Ureter (tissue), 1 donor: ENCODE measurements at places on chromosomes 11 and 22.

DNA sequence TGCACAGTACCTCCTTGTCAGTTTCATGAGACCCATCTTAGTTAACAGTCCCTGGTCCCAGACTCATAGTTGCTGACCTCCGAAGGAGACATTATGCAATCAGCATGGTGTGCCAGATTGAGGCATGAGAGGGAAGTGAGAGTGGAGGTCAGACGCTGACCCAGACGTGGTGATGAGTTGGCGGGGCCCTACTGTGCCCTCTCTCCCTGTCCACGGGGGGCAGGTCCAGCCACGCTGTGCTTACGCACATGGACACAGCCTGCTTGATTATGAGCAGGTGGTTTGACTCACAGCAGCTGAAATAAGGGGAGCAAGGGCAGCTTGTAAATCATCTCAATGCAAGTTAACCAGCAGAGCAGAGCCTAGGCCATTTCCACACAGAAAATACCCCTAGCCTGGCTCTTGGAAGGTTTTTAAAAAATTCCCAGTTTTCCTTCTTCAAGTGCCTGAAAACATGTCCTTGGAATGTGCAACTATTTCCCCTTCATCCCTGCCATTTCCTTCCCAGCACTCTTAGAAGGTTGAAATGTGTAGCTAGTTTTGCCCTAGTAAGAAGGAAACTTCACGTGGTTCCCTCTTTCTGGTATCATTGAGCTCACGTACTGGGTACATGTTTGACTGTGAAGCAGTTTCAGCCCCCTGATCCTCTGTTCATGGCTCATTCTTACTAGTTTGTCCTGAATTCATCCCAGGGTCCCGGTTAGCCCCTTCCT, 122.6 kb upstream of the SORL1-AS1 start:
- DNase-seq = peak; percentile 60

- no peak for DNase-seq
Measured at GRCh38 chr22:45179276-45180049, 15.7 kb downstream of the NUP50 start.

GRCh38 chr11:21307874-21308273, 638.5 kb downstream of the NELL1 start:
- DNase-seq = no peak

DNA sequence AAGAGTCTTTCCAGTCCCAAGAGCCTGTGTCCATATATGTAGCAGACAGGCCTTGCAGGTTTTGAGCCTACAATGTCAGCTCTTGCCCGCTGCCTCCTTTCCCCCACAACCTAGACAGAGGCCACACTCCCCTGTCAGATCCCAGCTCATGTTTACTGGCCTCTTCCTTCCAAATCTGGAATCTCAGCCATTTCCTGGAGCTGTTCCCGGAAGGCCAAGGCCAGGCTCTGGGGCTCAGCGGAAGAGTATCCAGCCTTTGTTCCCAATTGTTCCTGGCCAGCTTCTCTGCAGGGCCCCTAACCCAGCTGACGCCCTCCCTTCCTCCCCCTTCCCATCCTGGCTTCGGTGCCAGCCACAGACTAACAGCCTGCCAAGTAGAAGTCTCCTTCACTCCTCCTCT, 1.0 kb upstream of the ROBO4 start:
- peak; percentile 42 for DNase-seq
